ENCODE measurements at places on chromosomes 11 and 22.
A peak's percentile ranks its signal among the peaks of the same experiment; 100 is the strongest.

DNA sequence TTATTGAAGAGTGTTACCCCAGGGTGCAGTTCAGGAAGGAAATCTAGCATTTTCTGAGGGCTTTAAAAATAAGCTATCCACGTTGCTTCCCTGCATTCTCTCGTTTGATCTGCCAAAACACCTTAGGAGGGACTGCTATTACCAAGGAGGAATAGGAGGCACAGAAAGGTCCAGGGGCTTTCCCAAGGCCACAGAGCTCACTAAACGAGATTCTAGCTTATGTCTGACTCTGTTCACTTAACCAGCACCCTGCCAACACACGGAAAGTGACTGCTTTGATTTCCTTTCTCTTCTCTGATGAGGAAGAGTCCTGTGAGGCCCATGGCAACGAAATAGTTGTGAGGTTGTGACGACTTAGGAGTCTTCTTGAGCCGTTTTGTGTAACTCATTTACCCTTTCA, 3.4 kb upstream of the PTPN5 start:
- no peak for DNase-seq

DNA sequence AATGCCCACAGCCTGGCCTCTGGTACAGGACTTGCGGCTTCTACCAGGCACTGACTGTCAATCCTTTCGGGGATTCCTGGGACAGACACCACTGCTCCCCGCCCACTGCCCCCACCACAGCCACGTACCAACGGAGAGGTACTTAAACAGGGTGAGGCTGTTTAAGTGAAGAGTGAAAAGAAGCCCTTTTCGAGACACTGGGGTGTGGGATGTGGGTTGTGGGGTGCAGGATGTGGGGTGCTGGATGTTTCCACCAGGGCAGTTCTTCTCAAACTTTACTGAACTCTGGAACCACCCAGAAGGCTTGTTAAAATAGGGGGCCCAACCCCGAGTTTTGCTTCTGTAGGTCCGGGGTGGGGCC, 34.2 kb upstream of the PRR5 start:
- DNase-seq = peak; percentile 70

DNA sequence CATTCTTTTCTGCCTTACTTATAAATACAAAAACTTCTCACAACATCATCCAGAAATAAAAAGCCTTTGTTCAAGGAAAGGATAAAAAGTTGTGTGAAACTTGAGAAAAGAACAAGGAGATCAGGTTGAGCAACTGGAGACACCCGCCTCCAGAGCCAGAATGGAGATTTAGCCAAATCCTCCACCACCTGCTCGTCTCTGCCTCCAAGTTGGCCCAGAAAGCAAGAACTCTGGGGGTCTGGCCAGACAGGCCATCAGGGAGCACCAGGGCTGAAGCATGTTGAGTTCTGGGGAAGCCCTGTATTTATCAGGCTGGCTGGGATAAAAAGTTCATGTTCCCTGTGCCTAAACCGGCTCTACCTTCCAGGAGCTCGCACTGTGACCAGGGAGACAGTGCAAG, 14.9 kb downstream of the SMCO4 start:
- DNase-seq = no peak

DNA sequence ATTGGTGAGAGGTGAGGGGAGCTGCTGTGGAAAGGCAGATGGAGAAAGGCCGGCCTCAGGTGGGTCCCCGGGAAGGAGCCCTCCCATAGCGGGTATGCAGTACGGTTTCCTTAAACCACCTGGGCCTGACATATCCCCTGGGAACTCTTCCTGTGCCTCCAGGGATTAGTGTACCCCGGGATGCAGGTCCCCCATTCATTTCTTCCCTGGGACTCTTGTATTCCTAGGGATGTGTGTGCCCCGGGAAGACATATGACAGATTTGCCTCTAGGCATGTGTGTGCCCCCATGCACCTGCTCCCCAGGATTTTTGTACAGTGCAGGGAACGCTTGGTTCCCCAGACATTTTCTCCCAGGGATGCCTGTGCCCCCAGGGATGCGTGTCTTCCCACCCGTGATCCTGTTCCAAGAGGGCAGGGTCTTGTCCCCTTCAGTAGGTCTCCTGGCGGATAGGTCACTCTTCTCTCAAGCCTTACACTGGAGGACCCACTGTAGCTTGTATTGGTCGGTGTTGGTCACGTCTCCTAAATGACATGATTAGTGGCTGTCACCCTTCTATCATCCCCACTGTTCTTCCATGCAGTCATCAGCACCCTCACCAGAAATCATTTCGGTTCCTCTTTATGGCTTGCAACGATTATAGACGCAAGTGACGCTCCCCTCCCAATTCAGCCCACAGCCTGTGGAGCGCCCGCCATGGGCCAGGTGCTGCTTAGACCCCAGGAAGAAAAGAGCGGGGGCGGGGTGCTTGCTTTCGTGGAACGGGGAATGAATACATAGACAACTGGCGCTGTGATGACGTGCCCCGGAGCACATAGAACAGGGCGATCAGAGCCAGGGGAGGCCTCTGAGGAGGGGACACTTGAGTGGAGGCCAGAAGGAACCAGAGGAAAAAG, 1.3 kb downstream of the PARVB start:
- DNase-seq = no peak

- no peak for DNase-seq
These were observed 6.9 kb upstream of the NLRP6 start for GRCh38 chr11:271319-271715.

DNA sequence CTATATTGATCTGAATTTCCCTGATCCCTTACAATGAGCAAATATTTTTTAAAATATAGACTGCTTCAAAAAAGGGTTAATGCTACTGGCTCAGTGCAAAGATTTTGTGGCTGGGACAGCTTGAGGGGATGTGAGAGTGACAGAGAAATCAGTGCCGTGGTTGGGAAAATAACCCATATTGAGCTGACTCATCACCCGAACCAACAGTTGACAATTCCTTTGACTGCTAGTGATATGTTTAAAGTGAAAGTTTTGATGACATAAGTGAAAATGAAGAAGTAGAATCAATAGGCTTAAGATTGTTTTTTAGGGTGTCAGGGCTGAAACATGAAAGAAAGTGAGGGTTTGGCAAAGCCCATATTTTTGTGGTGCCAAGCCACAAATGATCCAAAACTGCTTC, 257.1 kb upstream of the TENM4 start:
- DNase-seq = no peak

DNA sequence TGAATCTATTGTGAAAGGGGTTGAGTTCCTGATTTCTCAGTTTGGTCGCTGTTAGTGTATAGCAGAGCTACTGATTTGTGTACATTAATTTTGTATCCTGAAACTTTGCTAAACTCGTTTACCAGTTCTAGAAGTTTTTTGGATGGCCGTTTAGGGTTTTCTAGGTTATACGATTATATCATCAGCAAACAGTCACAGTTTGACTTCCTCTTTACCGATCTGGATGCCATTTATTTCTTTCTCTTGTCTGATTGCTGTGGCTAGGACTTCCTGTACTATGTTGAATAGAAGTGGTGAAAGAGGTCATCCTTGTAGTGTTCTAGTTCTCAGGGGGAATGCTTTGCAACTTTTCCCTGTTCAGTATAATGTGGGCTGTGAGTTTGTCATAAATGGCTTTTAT, 24.6 kb upstream of the OOSP4B start:
- no peak for DNase-seq

DNA sequence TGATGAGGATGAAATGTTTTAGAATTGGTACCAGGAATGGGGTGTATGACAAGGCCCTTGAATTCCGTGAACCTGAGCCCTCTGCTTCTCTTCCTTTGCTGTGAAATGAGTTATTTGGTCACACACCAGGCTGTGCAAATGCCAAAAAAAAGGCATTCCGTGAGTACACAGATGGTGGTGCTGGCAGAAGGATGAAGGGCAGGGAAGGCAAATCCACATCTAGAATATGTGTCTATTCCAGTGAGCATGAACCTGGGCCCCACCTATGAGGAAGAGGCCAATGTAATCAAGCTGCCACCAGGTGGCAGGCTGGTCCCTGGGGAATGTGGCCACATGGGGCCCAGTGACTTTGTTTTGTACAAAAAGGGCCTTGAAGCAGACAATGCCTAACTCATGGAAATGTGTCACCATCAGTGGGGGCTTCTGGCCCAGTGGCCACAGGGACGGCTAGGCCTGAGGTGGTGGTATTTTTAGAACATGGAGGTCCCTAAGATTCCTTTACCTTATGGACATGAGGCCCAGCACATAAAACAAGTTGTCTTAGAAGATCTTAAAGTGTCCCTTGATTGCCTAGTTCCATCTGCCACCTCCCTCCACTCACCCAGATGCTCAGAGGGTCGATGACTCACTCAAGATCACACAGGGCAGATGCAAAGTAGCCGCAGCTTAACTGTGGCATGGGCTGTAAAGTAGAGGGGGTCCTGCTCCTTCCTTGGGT, 3.9 kb upstream of the RNF215 start:
- DNase-seq = peak; percentile 58

DNA sequence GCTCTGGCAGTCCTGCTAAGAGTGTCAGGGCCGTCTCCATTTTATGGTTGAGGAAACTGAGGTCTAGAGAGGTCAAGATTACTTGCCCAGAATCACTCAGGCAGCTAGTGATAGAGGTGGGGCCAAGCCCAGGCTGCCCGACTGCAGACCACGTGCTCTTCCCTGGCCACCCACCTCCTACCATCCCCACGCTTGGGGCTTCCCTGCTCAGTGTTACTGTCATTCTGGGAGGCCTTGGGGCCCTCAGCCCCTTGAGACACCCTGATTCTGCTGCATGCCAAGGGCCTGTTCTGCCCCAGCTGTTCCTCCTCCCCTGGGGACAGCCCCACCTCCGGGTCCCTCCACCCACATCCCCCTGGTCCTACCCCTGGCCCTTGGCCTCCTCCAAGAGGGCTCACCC, 17.2 kb upstream of the TAB1 start:
- DNase-seq = no peak

DNA sequence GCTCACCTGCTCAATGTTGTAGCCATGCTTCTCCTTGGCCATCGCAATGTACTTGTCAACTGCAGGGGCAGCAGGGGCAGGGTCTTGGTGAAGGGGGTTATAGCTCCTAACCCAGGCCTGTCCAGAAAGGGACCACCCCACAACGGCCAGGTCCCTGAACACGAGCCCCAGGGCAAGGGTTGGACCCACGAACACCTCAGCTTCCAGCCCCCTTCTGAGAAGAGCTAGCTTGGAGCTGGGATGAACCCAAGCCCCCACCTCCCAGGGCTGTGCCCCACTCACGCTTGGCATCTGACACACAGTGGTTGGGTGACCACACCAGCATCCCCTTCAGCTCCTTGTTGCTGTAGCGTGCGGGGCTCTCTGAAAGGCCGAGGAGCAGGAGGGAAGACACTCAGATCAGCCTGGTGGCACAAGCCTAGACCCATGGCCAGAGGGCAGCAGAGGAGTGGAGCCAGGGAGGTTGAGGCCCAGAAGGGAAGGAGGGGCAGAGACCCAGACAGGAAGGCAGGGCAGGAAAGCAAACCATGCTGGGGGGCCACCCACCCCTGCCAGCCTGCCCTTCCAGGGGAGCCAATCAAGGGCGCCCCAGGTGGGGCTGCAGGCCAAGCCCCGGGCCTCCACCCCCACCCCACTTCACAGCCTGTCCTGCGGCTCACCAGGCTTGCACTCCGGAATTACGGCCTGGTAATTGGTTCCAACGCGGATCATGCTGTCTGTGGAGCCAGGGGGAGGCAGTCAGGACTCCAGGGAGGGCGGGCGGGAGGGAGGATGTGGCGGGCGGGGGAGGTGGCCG, 1.9 kb downstream of the RCOR2 start:
- DNase-seq = no peak

DNA sequence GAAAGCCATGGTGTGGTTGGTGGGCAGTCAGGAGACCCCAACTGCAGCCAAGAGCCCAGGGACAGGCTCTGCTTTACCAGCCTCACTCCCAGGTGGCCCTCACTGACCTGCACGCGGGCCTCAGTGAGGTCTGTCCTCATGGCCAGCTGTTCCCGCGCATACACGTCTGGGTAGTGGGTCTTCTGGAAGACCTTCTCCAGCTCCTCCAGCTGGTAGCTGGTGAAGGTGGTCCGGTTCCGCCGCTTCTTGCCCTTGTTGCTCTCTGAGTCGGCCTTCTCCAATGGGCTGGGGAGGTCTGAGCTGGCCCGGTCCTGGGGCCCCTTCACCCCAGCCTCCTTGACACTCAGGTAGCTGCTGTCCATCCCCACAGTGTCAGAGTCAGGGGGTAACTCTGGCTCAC, 34.7 kb downstream of the ALX4 start:
- DNase-seq = no peak

DNA sequence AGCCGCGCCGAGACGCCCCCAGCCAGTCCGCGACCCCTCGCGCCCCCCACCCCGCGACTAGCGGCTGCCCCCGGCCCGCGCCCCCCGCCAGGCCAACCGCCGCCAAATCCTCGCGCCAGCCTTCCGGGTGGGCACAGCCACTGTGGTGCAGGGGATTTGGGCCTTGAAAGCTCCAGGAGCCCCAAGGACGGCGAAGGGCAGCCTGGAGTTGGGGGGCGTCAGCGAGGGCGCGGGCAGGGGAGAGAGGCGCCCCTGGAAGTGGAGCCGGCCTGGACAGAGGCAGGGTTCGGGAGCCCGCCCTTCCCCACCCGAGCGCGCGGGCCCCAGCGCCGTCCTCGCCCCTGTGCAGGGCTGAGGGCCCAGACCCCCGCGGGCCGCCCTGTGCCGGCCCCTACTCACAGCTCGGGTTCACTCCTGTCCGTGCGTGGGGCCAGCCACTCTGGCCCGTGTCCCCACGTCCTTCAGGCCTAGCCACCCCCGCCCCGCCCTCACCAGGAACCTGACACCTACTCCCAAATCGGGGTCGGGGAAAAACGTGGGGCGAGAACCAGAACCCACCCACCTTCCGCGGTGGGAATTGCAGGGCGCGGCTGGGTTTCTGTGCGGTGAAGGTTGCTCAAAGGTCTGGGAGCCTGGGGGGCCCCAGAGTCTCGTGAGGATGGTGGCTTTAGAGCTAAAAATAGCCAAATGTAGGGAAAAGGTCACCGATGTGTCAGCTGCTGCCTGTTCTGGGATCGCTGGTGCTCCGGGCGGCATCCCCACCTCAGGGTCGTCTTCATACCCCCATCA, at the start of gene CPT1B:
Gene CPT1B (minus strand): TSS at position 441 of the 789 bp plus-strand sequence. CDS start 512 bp downstream, outside the sequence.
- DNase-seq = no peak

- no peak for DNase-seq
These were observed 153.9 kb upstream of the ZC3H12C start for GRCh38 chr11:109939166-109939810.

- DNase-seq = no peak
These were observed 26.7 kb downstream of the INTS4 start for GRCh38 chr11:77967753-77968152.

DNA sequence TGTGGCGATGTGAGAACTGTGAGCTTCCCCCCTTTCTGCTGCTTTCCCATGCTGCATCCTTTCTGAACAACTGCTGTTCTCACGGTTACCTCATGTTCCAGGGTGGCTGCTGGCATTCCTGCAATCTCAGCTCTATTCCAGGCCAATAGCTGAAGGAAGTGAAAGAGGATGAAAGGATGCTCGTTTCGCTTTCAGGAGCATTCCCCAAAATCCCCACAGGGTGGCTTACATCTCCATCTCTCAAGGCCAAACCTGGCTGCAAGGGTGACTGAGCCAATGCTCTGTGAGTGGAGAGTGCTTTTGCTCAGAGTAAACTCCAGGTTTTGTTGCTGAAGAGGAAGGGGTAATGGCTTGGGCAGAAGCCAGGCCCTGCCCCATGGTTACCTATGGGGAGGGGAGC, 848.2 kb downstream of the BRD1 start:
- DNase-seq = no peak

DNA sequence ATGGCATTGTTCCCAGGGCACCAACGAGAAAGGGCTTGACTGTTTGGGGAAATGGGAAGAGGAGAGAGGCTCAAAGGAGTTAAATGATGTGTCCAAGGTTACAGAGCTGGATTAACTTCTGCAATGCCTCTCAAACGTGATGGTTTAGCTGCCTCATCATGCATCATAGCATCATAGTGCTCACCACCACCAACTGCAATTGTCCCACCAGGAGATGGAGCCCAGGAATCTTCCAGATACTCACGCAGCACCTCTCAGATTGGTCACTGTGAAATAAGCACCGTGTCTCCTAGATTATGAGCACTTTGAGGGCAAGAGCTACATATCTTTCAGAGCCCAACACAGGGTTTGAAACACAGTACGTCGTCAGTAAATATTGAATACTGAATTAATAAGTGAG, 69.2 kb downstream of the PRSS23 start:
- no peak for DNase-seq

All from T-helper 22 cell (primary cell).